Activated gamma-delta T cell (primary cell): ENCODE measurements at places on chromosomes 7 and 10.

DNA sequence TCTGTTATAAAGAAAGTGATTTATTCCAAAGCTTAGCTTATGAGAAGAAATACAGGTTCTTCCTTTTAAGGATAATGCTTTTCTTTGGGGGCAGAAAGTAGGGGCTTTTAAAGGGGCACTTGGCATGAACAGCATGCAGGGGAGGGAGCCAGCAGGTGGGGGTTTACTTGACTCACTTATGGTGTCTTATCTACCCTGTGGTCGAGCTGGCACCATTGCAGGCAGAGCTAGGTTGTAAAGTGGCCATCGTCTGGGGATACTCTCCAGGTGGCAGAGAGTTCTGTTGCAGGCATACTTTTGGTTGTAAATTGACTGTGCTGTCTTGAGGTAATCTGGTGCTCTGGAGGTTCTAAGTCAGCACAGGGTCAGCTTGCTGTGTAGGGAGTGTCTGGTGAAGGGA, 26.3 kb upstream of the IFRD1 start:
- DNase-seq: no peak

DNA sequence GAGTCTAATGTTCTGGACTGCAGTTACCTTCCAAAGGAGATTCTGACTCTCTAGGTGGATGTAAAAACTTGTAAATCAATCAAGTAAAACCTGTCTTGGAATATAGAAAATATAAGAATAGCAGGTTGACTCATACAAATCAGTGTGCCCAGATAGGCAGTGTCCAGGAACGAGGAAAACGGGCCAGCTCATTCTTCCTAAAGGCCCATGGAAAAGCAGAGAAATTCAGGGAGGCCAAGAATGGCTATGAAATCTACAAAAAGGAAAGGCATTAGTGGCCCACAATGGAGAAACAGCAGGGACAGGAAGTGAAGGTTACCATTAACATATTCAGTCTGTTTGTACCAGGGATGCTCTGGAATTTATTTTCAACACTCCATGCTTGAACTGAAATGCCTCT, 14.9 kb downstream of the GLI3 start:
- no peak for DNase-seq

DNA sequence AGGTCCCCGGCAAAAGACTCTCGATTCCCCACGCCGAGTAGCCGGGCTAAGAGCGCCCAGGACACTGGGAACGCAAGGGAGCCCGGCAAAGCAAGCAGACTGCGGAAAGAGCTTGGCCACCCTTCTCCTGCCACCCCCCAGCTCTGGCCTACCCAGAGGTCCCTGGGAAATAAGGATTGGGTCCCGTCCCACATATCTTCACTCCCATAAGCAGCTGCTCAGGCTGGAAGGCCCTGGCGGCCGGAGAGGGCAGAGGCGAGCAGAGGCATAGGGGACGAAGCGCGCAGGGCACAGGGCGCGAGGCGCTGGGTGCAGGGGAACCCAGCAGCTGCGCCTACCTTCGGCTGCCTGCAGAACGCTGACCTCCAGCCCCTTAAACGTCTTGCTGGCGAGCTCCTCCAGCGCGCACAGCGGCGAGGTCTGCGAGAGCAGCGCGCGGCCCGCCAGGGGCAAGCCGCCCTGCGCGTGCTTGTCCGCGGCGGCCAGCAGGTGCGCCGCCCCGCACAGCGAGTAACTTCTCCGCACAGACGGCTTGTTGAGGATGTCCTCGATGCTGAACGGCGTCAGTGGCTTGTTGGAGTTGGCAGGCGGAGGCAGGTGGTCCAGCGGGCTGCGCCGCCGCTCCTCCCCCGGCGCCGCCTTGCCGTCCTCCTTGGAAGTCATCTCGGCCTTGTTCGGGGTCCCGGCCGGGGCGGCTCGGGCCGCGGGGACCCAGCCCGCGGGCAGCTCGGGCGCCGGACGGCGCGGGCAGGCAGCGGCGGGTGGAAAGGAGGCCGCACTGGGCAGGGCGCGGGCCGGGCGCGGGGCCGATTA, 904 bp downstream of the LBX1 start:
- no peak for DNase-seq

DNA sequence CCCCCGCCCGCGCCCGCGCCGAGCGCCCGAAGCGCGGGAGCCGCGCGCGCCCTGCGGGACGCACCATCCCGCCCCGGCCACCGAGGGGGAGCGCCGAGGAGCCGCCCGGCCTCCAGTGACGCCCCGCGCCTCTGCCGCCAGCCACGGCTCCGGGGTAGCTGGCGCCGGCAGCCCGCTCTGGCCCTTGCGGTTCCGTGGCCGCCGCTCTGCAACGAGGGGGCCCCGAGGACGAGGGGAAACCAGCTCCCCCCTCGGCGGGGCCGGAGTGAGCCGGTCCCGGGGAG, at the start of gene PAXIP1:
Gene PAXIP1, minus strand, starts transcription at position 33 of the 284 bp plus-strand sequence. CDS start 195 bp downstream, outside the sequence.
- peak; percentile 73 for DNase-seq

GRCh38 chr10:24963521-24964041, 11.2 kb upstream of the PRTFDC1 start:
- no peak for DNase-seq

DNA sequence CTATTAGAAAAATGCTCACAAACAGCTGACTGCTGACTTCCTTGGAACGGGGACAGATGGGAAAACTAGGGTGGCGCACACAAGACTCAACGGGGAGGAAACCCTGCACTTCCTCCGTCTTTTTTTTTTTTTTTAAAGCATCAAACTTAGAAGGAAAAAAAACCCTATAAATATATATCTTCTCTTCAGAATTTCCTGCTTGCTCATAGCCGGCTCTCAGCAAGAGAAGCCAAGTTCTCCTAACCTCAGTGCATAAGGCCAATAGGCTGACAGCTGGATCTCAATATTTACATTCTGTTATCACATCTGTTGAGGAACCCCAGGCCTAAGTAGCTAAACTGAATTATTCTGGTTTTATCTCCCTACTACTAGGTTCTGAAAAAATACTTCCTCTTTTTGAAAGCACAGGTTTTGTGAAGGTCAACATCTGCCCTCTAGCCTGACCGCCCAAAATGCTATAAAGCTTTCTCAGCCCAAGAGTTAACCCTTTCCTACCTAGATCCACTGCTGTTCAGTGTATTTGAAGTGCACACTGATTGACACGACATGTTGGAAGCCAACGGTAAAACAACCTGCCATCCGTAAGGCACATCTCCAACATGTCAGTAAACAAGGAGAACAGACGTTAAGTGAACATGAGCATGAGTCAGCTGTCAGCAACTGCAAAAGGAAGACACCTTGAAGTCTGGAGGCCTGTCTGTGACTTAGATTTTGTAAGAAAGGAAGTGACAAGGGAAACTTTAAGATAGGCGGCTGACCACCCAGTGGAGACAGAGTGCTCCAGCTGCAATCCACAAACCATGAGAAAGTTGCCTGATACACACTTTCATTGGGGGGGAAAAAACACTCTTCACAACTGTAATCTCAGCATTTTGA, 83.8 kb downstream of the EBLN1 start:
- DNase-seq: no peak

- DNase-seq: no peak
These were observed 353.2 kb upstream of the KLF6 start for GRCh38 chr10:4138146-4138721.

DNA sequence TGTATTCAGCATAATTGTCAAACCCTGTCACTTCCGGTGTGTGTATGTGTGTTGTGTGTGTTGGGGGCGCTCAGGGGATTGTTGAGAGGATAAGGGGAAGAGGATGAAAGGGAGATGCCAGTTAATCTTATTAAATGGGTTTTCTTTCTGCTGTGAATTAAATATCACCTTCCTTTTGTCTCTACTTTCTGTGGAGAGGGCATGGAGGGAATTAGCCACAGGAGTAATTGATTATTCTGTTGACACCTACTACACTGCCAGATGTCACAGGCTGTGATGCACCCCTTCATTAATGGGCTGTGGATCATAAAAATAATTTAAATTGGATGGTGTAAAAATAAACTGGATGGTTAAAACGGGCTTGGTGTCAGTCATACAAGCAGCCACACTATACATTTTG, 311.9 kb downstream of the MDFIC start:
- DNase-seq: no peak

DNA sequence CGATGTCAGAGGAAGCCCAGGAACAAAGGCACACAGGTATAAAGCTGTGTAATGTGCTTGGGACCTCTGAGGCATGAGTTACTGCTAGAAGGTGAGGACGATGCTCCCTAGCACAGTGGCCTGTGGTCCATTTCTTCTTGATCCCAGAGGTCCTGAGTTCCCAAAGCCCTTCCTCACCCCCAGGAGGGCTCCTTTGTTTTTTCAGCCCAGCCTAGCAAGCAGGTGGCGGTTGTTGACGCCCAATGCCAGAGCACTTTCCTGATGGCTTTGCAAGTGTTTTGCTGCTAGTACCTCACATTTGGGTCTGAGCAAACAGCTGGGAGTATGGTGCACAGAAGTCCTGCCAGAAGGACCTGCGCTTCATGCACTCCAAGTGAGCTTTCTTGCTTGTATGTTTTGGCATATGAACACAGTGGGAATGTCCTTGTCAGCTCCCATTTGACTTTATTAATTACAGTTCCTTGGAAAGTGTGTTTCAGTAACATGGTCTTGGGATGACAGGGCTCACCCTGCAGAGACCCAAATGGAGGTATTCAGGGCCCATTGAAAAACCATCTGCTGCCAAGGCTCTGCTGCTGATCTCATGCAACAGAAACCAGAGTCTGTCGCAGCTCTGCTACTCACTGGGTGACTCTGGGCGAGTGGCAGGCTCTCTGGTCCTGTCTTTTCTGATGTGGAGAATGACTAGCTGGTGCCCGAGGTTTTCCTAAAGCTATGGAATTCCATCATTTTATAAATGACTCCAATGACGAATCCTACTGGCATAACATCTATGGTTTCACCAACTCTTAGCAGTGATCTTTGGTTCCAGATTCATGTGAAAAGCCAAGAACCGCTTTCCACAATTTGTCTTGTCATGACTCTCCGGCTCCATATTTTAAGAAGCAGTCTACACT, 134.9 kb downstream of the ARID5B start:
- DNase-seq: no peak

- DNase-seq: no peak
These were observed 211.6 kb upstream of the SP8 start for GRCh38 chr7:20998309-20998708.

GRCh38 chr10:94046098-94046497, 52.4 kb downstream of the PLCE1 start:
- DNase-seq: no peak

- DNase-seq: no peak
These were observed 98.9 kb downstream of the KMT2C start for GRCh38 chr7:152336754-152337368.

DNA sequence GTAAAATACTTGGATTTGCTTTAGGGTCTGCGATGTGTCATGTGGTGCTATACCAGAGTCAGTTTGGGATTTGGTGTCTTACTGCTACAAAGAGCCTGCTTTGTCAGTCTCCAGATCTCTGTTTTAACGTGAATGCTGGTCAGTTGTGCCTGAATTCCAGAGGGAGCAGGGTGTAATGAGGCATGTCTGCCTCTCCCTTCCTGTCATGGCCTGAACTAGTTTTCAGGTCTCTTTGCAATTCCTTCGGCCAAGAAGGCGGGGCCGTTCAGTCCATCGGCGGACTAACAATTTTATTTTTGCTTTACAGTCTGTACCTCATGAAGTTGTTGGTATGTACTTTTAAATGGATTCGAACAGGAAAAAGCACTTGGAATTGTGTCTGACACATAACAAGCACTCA, 465.1 kb upstream of the ADARB2 start:
- DNase-seq: no peak

GRCh38 chr7:84548366-84549365, 354.1 kb upstream of the SEMA3A start:
- no peak for DNase-seq

DNA sequence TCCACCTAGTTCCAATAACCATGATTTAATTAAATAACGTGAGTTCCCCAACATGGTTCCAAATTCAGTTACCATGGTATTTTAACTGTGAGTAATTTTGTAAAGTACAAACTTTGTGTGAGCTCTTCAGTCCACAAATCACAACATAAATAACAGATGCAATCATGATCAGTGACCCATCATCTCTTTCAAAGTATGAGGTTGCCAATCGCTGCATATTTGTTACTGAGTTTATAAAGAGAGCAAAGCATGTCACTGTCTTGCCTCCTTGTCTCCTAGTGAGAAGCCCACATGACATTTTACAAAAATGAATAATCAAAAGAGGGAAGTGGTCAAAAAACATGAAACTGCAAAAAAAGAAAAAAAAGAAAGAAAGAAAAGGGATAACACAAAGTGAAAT, 69.1 kb upstream of the PDSS1 start:
- DNase-seq: no peak

- DNase-seq: no peak
These were observed 22.4 kb upstream of the IFIT2 start for GRCh38 chr10:89279421-89279869.

- no peak for DNase-seq
These were observed 599.6 kb upstream of the POT1 start for GRCh38 chr7:125529249-125529648.

- DNase-seq: no peak
These were observed 287.6 kb upstream of the HGF start for GRCh38 chr7:82057476-82057875.

- no peak for DNase-seq
These were observed 4.1 kb upstream of the NT5C2 start for GRCh38 chr10:103197174-103197573.

- no peak for DNase-seq
These were observed 61.1 kb downstream of the JCAD start for GRCh38 chr10:29998142-29998808.

GRCh38 chr10:97483506-97483905, 14.7 kb downstream of the MMS19 start:
- no peak for DNase-seq

DNA sequence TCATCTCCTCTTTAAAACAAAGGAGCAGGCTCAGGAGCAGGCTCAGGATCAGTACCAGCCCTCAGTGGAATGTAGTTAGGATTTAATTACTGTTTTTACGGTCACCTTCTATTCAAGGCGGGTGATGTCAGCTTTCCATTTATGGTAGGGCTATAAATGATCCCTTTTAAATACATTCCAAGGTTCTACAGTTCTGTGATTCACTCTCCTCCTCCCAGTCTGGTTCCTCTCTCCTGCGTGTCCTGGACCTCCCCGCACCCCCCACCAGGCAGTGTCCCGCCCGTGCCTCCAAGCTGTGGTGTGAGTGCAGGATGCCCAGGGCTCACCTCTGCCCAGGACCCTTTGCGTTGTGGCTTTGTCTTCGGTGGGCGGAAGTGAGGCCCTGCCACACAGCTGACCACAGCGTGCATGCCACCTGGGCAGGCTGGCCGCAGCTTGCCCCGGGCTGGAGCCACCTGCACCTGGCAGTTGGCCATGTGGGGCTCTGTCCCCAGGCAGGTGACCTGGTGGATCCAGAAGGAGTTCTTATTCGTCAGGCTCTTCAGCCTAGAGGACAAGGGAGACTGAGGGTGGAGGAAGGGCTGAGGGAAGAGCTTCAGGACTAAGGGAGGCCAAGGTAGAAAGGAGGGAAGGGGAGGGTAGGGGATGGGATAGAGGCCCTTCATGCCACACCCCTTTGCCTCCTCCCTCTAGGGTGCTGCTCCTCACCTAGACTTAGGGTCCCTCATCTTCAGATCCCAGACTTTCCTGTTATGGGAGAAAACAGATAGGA, 9.1 kb downstream of the LOXL4 start:
- no peak for DNase-seq

GRCh38 chr10:91779011-91779605, 19.1 kb upstream of the TNKS2 start:
- no peak for DNase-seq

- DNase-seq: no peak
These were observed at the start of gene LRRTM3 for GRCh38 chr10:66925896-66926715. LRRTM3 (plus strand) TSS chr10:66926036.
